ENCODE measurements at places on chromosomes 12 and 14.

DNA sequence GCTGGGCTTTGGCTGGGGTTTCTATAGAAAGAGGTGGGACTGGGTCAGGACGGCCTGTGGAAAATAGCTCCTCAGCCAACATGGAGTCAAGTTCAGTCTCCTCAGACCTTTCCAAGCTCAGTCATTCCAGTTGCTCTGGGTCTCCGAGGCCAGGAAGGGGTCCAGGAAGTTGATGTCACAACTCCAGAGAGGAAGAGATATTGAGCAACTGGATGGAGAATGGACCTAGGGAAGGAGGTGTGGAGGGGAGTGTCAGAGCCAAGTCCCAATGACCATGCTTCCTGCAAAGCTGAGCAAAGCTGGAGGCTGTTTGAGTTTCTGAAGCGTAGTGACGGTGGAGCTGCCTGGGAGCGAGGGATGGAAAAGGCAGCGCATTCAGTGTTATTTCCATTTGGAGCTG, 86.1 kb downstream of the SLC24A4 start:
- DNase-seq = no peak

- peak; percentile 30 for DNase-seq
Observed at GRCh38 chr12:81644503-81644902, 114.6 kb downstream of the PPFIA2 start.

DNA sequence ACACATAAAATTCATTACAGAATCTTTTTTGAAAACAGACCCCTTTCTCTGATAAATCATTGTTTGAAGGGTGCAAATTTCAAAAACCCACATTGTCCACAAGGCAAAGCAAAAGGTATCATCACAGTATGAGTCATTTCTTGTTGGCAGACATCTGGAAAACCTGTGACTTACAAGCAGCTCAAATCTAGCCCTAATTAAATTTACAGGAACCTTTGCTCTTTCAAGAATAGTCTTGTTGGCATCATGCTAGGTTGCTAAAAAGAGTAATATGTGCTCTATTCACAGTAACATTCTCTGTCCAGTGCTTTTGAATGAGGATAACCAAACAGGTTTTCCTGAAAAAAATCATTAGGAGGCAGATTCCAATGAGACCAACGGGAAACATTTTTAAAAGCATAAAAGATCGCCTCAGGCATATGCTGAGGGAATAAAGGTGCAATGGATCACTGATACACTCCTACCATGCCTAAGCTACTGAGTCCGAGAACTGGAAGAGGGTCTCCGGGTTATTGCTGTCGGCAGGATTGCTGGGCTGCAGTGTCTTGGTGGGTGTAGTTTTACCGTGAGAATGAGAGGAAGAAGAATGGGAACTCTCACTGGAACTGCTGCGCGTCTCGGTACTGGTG, 55.5 kb upstream of the TTC7B start:
- DNase-seq = no peak

- no peak for DNase-seq
Observed at GRCh38 chr12:114275086-114275485, 130.9 kb downstream of the TBX5 start.

DNA sequence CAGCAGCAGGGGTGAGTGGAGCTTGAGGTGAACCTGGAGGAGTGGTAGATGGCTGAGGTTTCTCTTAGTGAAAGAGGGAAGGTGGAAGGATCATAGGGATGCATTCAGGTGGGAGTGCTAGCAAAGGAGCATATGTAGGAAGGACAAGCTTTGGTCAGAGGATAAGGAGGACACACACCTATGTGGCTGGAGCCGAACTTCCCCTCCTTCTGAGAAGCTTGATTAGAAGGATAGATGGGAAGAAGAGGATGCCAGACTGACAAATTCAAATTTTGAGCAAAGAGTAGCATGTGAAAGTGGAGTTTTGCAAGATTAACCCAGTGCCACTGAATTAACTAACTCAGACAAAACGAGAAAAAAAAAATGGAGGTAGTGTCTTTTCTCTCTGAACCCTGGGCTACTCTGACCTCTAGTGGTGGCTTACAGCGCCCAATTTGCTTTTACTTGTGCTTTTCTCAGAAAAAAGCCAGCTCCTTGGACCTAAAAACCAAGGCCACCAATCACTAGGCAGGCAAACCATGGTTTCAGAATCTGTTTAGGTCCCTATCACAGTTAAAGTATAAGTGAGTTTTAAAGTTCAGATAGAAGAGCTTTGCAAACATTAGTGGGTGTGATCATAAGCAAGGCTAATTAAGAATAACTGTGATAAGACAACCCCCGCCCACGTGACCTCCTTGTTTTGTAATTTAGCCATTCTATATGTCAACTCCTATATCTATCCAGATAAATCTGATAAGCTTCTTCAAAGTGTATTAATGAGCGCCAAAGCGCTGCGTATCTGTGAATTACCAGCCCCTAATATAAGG, 15.5 kb downstream of the EMP1 start:
- DNase-seq = peak; percentile 80

DNA sequence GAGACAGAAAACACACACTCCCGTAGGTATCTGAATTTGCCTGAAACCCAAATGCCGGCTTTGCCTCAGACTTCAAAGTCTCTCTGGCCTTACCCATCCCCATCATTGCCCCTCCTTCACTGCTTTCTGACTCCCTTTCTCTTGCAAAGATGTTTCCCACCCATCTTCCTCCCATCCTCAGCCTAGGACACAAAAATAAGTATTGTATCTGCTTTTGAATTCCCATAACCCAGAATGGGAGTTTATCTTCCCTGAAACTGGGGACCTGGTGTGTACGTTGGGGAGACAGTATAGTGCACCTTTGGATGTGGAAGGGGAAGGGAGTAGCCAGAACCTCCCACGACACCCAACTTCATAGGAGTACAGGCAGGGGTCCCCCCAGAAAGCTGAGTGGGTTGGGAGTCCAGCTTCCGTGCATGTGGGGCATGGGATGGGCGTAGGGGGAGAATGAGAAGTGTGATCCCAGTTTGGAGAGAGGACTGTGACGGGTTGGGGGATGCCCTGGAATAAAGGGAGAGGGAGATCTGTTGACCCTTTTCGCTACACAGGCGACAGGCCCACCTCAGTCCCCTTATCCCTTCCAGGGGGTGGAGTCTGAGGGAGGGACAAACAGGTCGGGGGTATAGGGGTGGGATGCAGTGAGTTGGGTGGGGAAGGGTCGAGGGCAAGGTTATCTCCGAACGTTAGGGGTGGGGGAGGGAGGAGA, 488 bp upstream of the KIF5A start:
- DNase-seq = no peak

- DNase-seq = peak; percentile 28
Observed at GRCh38 chr12:124388679-124389137, 93.8 kb downstream of the RFLNA start.

- DNase-seq = no peak
Observed at GRCh38 chr12:104641862-104642261, 185.1 kb downstream of the CHST11 start.

GRCh38 chr14:32166029-32166428, 35.8 kb upstream of the RNU6-7 start:
- no peak for DNase-seq

- no peak for DNase-seq
Observed at GRCh38 chr14:91891721-91892220, 24.4 kb upstream of the TC2N start.

- no peak for DNase-seq
Observed at GRCh38 chr12:57296291-57296690, 45.3 kb upstream of the STAC3 start.
